ENCODE measurements at places on chromosomes 13 and 19.

- no peak for DNase-seq
Measured at GRCh38 chr13:35891507-35892441, 239.4 kb downstream of the DCLK1 start.

DNA sequence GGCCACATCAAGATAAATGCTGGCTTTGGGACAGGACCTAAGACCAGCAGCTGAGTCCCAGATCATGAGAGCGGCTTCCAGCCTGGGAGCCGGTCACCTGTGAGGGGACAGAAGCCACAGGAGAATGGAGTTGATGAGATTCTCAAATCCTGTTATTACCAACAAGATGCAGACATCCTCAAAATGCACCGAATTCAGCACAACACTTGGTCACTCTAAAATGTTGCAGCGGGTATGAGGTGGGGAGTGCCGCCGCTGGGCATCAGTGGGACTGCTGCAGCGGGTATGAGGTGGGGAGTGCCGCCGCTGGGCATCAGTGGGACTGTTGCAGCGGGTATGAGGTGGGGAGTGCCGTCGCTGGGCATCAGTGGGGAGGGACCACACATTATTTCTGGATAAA lies 21.2 kb downstream of the RANBP3 start:
- DNase-seq: no peak

DNA sequence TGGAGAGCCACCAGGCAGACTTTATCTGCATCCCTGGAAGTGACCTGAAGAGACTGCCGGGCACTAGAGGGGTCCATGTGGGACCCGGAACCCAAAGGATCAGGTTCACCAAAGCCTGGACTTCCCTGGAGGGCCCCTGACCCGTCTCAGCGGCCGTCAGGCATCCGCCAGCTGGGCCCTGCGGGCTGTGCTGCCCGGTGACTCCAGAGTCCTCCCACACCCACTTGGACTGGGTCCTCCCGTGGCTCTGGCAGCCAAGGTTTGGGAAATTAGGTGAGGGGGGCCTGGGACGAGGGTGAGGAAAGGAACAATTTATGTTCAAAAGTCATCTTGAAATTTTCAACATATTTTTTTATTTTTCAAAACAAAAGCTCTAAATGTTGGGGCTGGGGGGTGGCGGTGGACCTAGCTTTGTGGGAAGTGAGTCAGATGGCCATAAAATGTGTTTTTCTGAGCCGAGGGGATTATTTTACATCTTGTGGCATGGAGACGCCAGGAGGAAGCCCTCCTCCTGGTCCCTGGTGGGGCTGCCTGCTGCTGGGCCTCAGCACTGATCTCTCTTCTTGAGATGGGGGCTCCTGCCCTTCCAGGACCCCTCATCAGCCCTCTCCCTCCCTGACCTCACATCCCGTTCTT lies 20.2 kb downstream of the CEBPA start:
- DNase-seq: no peak

DNA sequence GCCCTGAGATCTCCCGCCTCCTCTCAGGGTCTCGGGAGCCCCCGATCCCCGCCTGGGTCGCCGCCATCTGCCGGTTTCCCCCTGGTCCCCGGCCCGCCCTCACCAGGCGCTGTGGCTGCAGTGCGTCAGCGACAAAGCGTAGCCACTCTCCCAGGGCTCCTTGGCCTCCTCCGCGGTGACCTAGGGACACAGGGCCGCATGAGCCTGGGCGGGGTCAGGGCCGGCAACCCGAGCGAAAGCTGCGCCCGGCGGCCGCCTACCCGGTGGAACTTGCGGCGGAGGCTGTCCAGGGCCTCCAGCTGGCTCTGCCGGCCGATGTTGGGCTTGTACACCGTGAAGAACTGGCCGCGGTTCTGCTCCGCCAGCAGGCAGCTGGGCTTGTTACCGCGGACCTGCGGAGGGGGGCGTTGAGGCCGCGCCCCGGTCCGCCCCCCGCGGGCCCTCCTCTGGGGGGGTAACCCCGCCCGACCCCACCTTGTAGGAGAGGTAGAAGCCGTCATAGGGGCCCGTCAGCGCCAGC lies 5.3 kb downstream of the GPX4 start:
- no peak for DNase-seq

Measured in brain microvascular endothelial cell (primary cell).